NCI-H2171 (cell line): ENCODE measurements at places on chromosomes 5 and 9.

GRCh38 chr5:149472399-149472798 lies 78.8 kb downstream of the CSNK1A1 start:
- DNase-seq = no peak

DNA sequence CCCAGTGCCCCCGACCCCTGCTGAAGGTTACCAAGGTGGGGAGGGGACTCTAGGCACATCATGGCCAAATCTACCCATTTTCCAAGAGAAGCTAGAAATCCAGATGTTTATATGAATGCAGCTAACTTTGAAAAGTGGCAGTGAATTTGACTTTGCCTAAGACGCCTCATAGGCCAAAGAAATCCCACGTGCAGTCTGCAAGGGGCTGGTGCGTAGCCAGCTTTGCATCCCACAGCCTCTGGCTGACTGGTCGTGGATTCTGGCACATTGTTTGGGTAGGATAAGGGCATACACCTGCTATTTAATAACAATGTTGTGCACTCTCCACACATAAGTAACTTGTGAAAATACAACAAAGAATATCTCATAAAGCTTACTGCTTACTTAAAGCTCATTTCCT lies 3.5 kb upstream of the GADD45G start:
- DNase-seq = no peak

GRCh38 chr5:139147483-139148087 lies 50.6 kb downstream of the SIL1 start:
- no peak for DNase-seq

- no peak for DNase-seq
These were observed 76.2 kb upstream of the LPAR1 start for GRCh38 chr9:111114486-111114885.

- no peak for DNase-seq
These were observed 7.5 kb upstream of the PAM start for GRCh38 chr5:102747386-102748166.

- DNase-seq = no peak
These were observed 2.5 kb downstream of the PTPDC1 start for GRCh38 chr9:94086486-94087345.

- no peak for DNase-seq
These were observed 118.9 kb upstream of the NFIB start for GRCh38 chr9:14432666-14433350.

GRCh38 chr9:27990524-27990923 lies 417.2 kb upstream of the C9orf72 start:
- no peak for DNase-seq

GRCh38 chr5:31611002-31611401 lies 27.9 kb upstream of the PDZD2 start:
- DNase-seq = no peak

DNA sequence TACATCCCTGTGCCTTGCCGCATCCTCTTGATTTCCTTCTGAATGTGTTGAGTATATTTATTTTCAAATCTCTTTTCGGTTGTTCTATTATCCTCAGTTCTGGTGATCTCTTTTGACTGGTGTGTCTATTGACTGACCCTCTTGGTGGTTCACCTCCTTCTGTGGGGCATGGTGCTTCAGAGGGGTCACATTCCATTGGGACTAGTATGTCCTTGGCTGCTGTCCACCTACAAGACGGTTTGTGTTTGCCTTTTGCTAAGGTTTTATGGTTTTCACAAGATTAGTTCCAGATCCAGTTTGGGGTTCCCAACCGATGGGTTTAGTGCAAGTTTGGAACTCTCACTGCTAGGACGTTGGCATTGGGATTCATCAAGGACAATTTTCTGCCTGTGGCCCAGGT lies 66.6 kb downstream of the PHF2 start:
- no peak for DNase-seq

- peak; percentile 25 for DNase-seq
These were observed 315 bp downstream of the UBQLN1 start for GRCh38 chr9:83707518-83707767.

DNA sequence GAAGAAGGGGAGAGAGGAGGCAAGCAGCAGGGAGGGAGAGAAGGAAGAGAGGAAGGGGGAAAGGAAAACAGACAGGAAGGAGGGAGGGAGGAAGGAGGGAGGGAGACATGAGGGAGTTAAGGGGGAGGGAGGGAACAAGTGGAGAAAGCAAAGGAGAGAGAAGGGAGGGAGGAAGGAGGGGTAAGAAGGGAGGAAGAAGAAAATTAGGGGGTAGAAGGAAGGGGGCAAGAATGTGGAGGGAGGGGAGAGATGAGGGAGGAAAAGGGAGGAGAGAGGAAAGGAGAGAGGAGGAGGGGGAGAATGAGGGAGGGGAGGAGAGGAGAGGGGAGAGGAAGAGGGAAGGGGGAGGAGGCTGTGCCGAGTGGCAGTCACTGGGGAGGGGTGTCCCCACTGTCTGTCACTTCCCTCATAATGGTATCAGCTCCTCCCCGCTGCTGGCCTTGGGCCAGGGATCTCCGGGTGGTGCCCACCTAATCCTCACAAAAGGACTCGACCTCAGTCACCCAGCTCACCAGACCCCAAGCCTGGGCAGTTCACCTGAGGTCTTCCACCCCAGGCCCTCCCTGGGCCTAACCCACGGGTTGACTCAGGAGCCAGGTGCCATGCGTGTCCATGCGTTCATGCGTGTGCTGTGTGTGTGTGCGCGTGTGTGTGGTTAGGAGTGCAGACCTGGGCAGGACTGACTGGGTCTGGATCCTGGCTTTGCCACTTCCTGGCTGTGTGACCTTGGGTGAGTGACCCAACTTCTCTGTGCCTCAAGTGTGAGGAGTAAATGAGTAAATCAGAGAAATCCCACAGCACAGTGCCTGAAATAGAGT lies 18.1 kb downstream of the C9orf50 start:
- no peak for DNase-seq

- DNase-seq = no peak
These were observed 560.7 kb downstream of the HTR1A start for GRCh38 chr5:63401436-63402046.

- DNase-seq = no peak
These were observed 60.6 kb downstream of the SHB start for GRCh38 chr9:38008168-38009034.
